Endothelial cell of umbilical vein (primary cell): ENCODE measurements at places on chromosomes 2 and 18. TPM values are rescaled to one million over a fixed set of nuclear protein-coding genes. Genes with fewer than 3 reads are reported as not detected.

The GALNT3 gene
- total RNA-seq, result 0.82 and 0.85 TPM in 2 replicates

DNA sequence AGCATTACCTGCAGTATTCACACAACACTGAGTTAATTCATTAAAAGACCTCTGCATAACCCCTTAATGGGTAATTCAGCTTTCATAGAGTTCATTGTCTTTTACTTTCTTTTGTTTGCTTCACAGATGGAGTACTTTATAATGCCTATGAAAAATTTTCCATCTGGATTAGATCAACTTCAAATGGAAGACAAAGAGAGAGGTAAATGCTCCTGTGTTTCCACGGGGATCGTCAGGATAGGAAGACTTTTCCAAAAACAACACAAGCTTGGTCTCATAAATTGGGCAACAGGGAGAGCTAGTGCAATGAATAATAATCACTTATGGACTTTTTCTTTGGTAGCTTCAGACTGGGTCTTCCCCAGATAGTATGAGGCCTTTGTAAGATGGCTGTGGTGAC is 100.7 kb downstream of the ICOS start:
- no peak for DNase-seq

GRCh38 chr18:38470421-38470820 is 904.8 kb upstream of the CELF4 start:
- DNase-seq, result no peak

The SDC1 gene
- 3.5 and 4.0 TPM in 2 replicates for total RNA-seq

DNA sequence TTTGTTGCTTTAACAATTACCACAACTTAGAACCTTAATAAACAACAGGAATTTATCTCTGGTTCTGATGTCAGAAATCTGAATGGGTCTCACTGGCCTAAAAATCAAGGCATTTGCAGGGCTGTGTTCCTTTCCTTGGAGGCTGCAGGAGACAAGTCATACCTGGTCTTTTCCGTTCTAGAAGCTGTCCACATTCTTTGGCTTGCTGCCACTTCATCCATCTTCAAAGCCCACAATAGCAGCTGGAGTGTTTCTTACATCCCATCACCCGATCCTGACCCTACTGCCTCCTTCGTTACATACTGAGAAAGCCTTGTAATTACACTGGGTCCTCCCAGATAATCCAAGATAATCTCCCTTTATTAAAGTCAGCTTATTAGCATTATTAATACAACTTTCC is 18.1 kb downstream of the NETO1 start:
- no peak for DNase-seq

GRCh38 chr2:44562737-44563136 is 201.0 kb downstream of the CAMKMT start:
- no peak for DNase-seq

- DNase-seq, result no peak
Measured at GRCh38 chr2:141519906-141520305, 610.9 kb downstream of the LRP1B start.

The INHBB gene
- total RNA-seq, result 0.67 and 1.8 TPM in 2 replicates

GRCh38 chr2:10009271-10009810 is 34.0 kb upstream of the KLF11 start:
- no peak for DNase-seq
